CD4-positive, alpha-beta T cell treated with Interleukin-15 for 1 hour (primary cell): ENCODE measurements at places on chromosomes 13 and 19.
A peak's percentile ranks its signal among the peaks of the same experiment; 100 is the strongest.

DNA sequence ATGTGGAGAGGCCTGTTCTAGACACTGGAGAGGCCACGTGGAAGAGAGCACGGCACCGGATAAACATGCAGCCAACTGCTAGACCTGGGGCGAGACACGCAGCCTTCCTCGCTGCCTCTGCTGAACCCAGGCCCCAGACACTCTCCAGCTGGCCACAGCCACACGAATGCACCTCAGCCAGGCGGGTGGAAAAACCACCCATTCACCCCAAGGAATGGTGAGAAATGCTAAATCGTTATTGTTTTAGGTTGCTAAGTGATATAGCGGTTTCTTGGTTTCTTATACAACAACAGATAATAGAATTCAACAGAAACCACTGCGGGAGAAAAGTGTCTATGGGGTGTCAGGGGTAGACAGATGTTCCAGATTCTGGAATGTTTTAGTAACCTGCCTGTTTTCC lies 52.5 kb downstream of the STK24 start:
- no peak for DNase-seq

GRCh38 chr19:19597809-19598306 lies 20.6 kb downstream of the PBX4 start:
- peak; percentile 77 for DNase-seq

DNA sequence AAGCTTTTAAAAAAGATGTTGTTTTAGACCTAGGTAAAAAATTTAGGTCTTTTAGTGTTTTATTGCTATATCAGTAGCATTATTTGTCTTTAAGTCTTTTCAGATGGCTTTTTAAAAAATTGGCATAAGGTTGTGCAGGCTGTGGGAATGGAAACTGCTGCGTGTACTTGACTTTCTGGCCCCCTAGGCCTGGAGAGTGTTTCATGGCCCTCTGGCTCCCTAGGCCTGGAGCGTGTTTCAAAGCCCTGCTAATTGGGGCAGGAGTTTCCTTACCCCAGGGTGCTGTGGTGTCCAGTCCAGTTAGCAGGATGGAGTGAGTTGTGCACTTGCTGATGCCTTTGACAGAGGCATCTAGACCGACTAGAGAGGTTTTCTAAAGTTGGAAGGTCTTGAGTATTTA lies 23.8 kb downstream of the PRAM1 start:
- no peak for DNase-seq

DNA sequence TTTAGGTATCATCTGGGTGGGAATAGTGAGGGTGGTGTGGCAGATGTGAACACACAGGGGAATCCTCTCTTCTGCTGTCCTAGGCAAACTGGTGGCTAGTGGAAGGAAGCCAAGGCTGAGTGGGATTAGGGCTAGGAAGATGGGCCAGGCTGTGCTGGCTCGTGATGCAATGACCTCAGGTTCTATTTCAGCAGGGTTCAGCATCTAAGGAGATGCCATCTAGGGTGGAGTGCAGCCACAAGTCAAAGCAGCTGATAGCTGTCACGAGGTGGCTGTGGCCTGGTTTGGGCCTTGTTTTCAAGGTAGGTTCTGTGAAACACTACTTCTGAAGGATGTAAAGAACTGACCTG lies 21.6 kb downstream of the ARL11 start:
- DNase-seq: no peak

- no peak for DNase-seq
Measured at GRCh38 chr13:102686024-102686423, 8.8 kb downstream of the METTL21C start.

DNA sequence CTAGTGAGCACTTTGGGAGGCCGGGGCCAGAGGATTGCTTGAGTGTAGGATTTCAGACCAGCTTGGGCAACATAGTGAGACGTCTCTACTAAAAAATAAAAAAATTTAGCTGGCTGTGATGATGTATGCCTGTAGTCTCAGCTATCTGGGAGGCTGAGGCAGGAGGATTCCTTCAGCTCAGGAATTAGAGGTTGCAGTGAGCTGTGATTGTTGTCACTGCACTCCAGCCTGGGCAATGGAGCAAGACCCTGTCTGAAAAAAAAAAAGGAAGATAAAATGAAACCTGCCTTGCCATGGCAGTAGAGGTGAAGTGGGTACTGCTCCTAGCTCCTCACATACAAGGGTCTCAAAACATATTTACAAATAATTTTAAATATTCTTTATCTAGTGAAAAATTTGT lies 7.4 kb downstream of the UCHL3 start:
- no peak for DNase-seq

DNA sequence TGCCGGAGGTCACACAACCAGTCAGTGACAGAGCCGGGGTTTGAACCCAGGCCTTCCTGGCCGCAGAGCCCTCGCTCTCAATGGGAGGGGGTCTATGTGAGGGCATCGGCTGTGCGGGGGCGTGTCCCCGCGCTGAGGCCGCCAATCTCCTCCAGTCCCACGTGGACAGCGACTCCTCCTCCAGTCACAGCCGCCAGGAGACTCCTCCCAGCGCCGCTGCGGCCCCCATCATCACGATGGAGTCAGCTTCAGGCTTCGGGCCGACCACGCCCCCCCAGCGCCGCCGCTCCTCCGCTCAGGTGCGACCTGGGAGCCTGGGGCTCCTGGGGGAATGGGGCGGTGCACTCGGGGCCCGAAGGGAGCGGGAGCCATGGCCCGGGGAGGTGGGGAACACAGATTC lies 6.0 kb downstream of the SPRED3 start:
- DNase-seq: peak; percentile 78

DNA sequence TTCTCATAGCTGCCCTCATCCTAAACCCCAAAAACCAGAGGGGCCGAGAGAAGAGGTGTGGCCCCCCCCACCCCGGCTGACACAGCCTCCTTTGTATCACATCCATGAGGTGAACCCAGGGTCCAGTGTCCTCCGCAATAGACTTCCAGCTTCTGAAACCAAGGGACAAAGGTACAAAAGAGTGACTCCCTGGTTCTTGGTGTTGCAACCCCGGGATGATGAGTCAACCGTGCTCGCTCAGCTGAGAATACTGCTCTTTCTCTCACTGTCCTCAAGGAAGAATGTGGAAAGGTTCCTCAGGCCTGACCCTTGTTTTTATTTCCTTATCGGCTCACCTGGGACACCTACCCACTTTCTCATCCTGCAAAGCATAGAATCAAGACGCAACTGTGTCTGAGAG lies 5.5 kb downstream of the SLC15A1 start:
- no peak for DNase-seq

- no peak for DNase-seq
Measured at GRCh38 chr13:25738342-25739196, 313.2 kb downstream of the SHISA2 start.

GRCh38 chr13:41162151-41162550 lies 29.5 kb upstream of the KBTBD6 start:
- DNase-seq: no peak

DNA sequence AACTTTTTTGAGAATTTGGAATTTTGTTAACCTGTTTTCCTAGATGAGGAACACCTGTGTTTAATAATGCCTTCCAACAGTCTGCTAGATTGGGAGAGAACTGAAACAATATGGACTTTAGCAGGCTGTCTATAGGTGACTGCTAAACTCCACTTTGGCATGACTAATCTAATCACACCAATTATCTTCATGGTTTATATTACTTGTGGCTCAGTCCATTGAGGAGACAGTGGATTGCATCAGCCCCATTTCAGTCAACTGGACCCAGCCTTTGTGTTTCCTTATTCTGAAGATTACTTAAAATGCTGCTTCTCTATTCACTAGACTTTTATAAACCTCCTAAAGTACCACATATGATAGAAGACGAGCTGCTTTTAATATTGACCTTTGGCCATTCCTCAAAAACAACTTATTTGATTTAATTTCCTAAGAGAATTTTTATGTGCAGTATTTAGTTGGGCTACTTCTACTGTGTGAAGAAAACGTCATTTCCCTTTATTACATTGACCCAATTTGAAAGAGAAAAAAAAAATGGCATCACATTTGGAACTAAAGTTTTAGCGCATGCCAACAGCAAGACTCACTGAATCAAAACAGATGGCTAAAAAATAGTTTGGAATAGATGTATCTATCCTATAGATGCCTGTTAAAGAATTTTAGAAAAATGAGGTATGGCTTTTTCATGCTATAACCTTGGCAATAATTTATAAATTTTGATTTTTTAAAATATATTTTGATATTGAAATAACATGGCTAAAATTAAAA lies 295.8 kb downstream of the NDFIP2 start:
- no peak for DNase-seq

DNA sequence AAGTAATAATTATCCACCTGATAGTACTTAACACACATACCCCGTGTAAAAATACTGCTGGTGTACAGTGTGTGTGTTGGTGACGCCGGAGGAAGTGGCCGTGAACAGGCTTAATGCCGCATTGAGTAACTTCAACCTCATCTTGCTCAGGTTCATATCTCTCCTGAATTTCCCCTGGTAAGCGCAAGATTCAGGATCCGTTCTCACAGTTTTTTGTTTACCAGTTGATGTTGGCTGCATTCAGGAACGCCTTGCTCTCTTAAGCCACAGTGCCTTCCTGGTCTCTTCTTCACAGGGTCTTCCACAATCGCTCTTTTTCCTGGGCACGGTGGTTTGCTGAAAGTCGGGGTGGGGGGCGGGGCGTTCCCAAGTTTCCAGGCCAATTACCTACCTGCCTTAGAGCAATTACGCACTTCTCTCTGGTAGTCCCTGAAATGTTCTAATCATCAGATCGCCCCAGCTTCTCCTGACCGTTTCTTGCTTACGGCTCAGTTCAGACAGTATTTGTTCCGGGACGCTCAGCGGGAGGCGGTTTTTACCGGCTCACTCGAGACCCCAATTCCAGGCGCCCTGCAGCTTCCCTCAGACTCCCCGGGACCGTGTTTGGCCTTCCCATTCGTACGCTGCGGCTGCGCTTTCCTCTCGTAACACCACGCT lies 706 bp upstream of the DNAJC3 start:
- peak; percentile 35 for DNase-seq

GRCh38 chr13:72567566-72567965 lies 159.9 kb downstream of the MZT1 start:
- no peak for DNase-seq

DNA sequence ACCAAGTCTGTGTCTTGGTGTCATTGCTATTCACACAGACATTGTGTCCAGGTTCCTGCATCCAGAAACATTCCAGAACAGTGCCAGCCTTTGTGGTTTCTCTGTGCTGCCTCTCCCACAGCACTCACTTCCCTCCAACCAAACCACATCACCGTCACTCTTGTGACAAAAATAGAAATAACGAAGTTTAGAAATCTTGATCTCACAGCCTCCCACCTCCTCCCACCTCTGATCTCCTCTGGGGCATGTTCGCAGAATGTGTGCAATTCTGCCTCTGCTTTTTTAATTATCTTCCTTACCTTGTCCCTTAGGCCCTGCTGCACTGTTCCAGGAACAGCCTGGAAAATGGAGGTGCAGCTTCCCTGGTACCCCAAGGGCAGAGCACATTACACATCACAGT lies 8.7 kb upstream of the SERPINE3 start:
- no peak for DNase-seq

DNA sequence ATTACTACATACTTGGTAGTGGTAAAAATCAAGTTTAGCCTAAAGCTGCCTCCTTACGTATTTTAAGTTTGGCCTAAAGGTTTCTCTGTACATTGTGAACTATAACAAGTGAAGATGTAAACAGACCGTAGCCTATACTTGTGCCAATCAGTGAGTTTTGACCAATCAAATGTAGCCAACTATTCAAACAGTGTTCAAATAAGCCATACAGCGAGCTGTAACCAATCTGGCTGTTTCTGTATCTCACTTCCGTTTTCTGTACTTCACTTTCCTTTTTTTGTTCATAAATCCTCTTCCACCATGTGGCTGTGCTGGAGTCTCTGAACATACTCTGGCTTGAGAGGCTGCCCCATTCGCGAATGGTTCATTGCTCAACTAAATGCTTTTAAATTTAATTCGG lies 2504.6 kb downstream of the PCDH9 start:
- no peak for DNase-seq

- no peak for DNase-seq
Measured at GRCh38 chr13:105327581-105328126, 1207.8 kb downstream of the EFNB2 start.

- no peak for DNase-seq
Measured at GRCh38 chr13:114074671-114075315, 57.6 kb downstream of the RASA3 start.

GRCh38 chr19:23914402-23915286 lies at the start of gene ZNF726:
Gene ZNF726 (plus strand): TSS chr19:23914886. CDS start chr19:23914995, 109 bp downstream.
- DNase-seq: peak; percentile 91

DNA sequence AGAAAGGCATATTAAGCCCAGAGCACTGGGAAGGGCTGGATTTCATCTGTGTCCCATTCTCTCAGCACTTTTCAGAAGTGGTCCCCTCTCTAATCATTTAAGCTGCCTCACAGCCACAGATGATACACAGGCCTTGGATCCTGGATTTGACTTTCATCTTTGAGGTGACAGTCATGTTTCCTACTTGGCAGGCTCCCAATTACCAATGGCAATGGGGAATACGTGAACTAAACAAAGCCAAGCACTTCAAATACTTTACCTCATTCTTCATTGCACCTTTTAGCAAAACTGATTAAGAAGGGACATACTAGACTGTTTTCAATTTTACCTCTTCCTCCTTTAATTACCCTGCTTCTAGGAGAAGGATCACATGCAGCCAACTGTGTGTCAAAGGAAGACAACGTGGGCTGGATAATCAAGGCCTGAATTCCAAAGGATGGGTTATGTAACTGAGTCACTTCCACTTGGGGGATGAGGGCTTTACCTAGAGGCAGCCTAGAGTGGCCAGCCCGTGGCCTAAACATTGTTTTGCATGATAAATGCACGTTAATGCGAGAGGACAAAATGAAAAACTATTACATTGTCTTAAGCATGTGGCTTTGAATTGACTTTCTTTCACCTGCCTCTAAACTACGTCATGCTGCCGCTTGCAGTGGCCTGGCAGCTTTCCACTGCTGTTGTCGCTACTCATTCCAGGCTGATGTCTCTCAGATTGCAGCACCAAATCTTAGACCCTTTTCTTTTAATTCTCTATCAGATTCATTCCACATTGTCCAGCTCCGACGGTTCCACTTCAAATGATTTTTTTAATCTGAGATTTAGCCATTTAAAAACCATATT lies 95.0 kb downstream of the KCTD12 start:
- DNase-seq: no peak

- no peak for DNase-seq
Measured at GRCh38 chr19:19538785-19539166, 711 bp downstream of the CILP2 start.

DNA sequence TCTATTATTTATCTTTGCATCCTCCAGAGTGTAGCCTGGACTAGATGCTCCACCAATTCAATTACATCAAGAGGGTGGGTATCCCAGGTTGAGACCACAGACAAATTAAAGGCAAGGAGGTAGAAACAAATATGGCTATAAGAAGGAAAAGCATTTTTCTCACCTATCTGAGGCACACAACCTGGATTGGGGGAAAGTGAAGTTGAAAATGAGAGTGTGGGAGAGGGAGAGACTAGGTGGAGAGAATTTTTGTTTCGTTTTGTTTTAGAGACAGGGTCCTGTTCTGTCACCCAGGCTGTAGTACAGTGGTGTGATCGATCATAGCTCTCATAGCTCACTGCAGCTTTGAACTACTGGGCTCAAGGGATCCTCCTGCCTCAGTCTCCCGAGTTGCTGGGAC lies 5.8 kb upstream of the PRODH2 start:
- no peak for DNase-seq

DNA sequence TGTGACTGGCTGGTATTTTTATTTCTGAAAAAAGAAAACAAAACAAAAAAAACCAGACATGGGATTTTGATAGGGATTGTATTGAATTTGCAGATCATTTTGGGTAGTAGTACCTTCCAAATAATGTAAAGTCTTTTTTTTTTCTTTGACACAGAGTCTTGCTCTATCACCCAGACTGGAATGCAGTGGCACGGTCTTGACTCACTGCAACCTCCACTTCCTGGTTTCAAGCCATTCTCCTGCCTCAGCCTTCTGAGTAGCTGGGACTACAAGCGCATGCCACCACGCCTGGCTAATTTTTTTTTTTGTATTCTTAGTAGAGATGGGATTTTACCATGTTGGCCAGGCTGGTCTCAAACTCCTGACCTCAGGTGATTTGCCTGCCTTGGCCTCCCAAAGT lies 4.2 kb downstream of the ZNF101 start:
- no peak for DNase-seq
